HEK293T (cell line): ENCODE measurements at places on chromosomes 2 and 18.

DNA sequence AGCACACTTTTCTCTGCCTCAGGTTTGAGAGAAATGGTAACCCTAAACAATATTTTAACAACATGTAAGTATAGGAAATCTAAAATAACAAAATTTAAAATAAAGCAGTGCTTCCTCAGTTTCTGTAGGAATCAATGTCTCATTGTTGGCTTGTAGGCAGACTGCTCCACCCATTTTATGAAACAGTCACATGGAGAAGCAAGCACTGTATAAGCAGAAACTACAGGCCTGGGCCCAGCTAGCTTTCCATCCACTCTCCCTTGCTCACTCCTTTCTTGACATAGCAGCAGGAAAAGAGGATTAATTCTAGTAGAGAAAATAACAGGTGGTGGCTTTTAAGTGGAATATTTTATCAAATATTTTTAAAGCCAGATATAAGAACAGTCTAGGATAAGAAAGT lies 97.2 kb downstream of the PLEKHM3 start:
- no peak for DNase-seq

DNA sequence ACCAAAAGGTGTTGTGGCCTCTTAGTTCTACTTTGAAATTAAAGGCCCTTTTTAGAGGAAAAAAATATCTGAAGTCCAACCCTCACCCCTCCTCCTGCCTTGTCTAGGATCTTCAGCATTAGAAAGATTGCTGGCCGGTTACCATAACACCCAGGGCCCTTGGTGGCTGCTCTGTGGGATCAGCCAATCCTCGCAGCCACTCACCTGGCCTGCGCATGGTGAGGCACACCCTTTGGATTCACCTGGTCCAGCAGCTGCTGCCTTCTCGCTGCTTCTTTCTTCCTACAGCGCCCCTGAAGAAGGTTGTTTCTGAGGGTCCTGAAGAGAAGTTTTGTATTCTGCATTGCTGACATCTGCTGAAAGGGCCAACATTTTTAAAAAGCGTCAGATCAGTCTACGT lies 25.2 kb downstream of the DYTN start:
- DNase-seq, result no peak

GRCh38 chr18:78722386-78722785 lies 257.2 kb upstream of the SALL3 start:
- no peak for DNase-seq

DNA sequence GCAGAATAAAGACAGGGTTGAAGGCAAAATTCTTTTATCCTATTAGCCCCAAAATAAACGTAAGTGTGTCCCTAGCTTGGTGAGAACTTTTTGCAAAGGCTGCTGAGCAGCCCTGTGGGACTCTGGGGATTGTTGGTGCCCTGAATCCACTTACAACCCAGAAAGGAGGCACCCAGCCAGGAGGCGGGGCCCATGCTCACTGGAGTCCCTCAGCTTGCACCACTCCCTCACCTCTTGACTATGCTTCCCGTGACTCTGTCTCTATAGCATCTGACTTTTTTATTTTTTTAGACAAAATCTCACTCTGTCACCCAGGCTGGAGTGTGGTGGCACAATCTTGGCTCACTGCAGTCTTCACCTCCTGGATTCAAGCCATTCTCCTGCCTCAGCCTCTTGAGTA lies 15.8 kb upstream of the COL6A3 start:
- no peak for DNase-seq

GRCh38 chr2:86249579-86250391 lies 50.5 kb downstream of the MRPL35 start:
- DNase-seq, result no peak

- DNase-seq, result peak; percentile 48
Measured at GRCh38 chr2:68045342-68045741, 17.5 kb downstream of the C1D start.

GRCh38 chr2:145622285-145622684 lies 1102.4 kb upstream of the ZEB2 start:
- DNase-seq, result no peak

- DNase-seq, result no peak
Measured at GRCh38 chr18:9706081-9706935, 1.8 kb upstream of the RAB31 start.

DNA sequence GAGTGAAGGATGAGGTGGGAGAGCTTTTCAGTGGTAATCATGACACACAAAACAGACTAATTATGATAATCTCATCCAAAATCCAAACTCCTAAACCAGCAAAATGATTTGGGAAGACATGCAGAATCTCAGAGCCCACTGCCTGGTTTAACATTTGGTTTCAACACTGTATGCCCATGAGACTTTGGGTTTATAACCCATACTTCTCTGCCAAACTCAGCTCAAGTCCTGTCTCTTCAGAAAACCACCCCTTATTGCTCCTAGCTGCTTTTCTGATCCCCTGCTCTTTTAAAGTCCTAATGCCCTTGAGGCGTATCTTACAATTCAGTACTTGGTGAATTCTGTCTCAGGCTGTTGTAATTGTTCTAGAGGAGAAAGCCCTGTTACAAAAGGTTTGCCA lies 593.0 kb upstream of the ID2 start:
- no peak for DNase-seq

- DNase-seq, result no peak
Measured at GRCh38 chr2:156332284-156332533, 312 bp downstream of the NR4A2 start.

GRCh38 chr2:233416706-233417105 lies 62.4 kb downstream of the DGKD start:
- no peak for DNase-seq

- DNase-seq, result no peak
Measured at GRCh38 chr18:12336887-12337286, 28.8 kb downstream of the TUBB6 start.

- no peak for DNase-seq
Measured at GRCh38 chr18:67514901-67515540, 1.5 kb downstream of the DSEL start.

GRCh38 chr2:240963868-240964703 lies 34.3 kb upstream of the SNED1 start:
- DNase-seq, result no peak

DNA sequence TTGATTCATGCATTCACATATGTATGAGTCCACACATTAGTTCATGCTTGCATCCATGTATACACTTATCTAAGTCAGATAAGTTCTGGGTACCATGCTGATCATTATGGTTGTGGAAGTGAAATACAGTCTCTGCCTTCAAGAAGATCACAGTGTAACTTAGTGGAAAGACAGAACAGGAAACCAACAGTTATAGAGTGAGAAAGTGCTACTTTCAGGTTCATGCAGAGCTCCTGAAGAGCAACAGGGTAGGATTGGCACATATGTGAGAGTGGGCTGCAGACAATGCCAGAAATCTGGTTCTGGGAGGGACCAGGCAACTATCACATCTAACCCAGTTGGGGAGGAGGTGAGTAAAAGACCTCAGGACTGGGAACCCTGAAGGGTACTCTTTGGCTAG lies 35.4 kb upstream of the PGAP1 start:
- DNase-seq, result no peak

GRCh38 chr2:112004253-112004645 lies 50.8 kb upstream of the TMEM87B start:
- DNase-seq, result no peak

GRCh38 chr18:29188760-29189159 lies 1011.8 kb upstream of the CDH2 start:
- no peak for DNase-seq

DNA sequence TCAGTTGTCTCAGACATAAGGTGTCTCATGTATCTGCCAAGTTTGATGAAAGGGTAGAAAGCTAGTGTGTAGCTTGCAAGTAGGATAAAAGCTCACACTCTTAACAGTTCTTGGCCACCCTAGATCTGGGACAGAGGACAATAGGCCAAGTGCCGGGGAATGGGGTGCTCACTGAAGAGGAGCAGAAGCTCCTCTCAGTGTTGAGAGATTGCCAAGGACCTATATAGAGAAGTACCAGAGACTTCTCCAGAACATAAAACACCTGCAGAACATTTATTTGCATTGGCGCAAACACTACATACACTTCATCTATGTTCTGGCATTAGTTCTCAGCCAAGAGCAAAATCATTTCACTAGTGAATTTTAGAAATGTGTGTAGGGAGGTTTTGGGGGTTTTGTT lies 2.9 kb upstream of the GTF3C3 start:
- no peak for DNase-seq

DNA sequence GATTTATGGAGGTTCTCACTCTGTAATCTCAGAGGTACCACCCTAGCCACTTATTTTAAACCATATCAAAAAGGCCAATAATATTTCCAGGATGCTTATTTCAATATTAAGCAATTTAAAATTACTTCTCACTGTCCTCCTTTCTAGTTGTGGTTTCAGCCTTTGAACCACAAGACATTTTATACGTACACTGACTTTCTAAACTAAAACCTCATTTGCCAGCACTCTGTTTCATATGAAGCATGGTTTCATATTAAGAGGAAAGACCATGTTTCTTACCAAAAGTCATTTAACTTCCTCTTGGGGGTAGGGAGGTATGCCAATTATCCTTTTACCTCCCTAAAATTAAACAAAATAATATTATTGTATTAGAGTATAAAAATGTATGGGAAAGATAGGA lies 399.8 kb downstream of the CDH7 start:
- DNase-seq, result no peak

GRCh38 chr2:152483276-152484063 lies 148.5 kb downstream of the FMNL2 start:
- no peak for DNase-seq

DNA sequence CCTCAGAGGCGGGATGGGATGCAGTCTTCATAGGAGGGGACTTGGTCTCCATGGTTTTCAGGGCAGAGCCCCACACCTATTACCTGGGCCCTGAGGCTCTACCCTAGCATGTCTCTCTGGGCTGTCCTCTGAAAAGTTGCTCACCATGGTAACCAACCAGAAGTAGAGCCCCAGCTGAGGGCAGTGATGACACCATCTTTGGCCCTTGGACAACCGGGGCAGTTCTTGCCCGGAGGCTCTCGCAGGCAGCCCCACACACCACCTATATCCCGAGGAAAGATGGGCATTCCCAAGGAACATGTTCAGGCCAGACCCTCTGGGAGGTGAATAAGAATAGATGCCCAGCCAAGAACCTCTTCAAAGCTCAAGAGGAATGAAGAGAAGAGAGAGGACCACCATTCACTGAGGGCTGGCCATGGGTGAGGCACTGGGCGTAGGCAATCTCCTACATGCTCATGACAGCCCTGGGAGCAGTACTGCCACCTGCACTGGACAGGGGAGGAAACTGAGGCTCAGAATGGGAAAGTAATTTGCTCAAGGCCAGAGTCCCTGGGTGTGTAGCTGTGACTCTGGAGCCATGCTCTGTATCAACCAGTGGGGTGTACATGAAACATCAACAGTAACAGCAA lies 72.5 kb downstream of the HS1BP3 start:
- DNase-seq, result no peak

DNA sequence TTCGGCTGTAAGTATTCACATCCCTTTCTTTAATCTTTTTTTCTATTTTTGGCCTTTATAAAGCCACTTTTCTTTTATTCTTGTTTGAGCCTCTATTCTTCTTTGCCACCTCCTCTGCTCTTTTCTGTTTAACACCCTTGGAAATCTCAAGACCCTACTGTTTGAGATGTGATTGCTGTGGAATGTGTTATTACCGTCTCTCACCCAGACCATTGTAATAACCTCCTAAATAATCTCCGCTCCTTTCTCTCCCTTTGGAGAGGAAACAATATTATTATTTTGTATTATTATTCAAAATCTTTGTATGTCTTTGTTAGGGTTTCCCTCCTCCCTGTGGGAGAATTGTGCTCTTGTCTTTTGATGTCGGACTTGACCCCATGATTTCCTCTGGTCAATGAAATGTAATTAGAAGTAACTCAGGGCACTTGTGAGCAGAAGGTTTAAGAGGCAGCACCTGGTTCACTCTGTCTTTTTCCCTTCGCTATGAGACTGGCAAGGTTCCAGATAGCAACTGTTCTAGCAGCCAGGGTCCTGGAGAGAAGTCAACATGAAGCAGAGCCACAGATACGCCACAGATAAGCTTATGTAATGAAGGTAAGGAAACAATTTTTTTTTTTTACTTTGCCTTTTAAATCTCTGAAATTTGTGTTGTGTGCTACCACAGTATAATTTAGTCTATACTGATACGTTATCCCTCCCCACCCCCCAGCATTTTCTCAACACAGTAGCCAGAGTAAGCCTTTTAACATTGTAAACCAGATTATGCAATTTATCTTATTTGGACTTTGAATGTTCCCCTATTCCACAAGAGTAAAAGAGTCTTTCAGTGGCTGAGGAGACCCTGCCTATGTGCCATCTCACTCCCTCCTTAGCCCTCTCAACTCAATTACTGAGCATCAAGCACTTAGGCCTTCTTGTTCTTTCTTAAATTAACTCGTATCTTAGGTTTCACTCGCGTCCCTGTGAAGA lies 601.2 kb upstream of the ZNF804A start:
- no peak for DNase-seq
